ENCODE measurements at places on chromosomes 3 and 15. TPM values are rescaled to one million over a fixed set of nuclear protein-coding genes. Genes with fewer than 3 reads are reported as not detected.

DNA sequence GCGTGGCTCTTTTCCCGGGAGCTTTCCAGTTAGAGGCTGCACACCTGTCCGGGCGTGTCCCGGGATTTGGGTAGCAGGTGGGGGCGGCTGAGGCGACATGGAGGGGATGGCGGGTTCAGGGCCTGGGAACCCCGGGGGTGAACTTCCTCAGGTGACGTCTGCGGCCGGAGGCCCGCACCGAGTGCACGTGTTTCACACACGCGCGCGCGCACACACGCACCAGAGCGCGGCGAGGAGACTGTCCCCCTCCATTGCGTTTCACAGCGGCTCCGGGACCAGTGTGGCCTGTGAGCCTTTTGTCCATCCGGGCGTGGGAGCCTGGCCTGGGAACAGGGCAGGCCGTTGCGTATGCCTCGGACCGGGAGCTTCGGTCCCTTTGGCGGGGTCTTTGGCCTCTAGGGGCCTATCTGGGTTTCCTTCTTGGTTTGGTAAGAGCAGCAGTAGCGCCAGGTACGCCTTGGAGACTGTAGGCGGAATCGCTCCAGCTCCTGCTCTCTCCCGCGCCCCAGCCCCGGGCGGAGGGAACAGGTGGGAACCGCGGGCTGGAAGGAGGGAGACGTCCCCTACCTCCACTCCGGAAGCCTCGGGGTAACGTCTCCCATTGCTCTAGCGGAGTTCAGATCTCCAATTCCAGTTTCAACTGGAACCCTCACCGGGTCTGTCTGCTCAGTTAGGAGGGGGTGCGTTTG is 220.0 kb downstream of the MEIS2 start:
- peaks cover 5% of the 10 kb centered on the region for H3K4me1 ChIP-seq
- H3K27ac ChIP-seq = no peak overlapping the region
- H3K4me3 ChIP-seq = no peak overlapping the region
- H3K36me3 ChIP-seq = no peaks in the 10 kb centered on the region

DNA sequence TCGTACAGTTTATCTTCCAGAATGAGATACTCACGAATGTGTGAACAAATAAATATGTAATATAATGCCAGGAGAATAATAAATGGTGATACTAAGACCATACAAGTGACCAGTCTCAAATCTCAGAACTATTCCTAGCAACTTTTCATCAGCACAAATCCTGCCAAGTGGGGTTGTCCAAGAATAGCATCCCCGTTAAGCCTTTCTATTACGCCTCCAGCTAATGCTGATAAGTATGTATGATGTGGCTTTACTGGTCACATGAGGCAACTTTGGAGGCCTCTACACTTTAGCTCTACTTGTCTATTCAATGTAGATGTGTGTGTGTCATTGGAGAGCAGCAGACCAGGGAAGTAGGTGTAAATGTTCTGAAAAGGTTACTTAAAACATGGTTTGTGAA is 129.5 kb downstream of the KCNMB2 start:
- no peaks in the 10 kb centered on the region for H3K4me1 ChIP-seq
- no peaks in the 10 kb centered on the region for H3K27me3 ChIP-seq
- H3K27ac ChIP-seq = no peak overlapping the region
- no peak for DNase-seq
- H3K4me3 ChIP-seq = no peak overlapping the region

DNA sequence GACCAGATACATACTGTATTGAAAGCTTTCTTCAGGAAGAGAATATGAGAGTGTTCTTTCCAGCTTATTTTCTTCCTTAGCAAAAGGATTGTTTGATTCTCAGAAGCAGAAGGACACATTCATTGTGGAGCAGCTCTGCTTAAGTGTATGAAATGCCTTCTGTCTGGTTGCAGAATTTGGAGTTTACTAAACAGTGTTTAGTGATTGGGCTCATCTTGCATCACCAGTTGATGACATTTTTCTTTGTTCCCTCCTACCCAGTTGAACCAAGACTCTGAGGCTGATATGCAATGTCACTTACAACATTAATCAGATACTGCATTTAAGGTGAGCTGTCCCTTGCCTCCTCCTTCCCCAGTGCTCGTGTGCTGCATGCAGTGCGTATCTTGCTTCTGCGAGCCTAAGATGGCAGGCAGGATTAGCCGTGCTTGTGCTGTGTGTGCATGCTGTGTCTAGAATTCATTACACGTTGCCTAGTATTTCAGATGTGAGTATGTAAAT is 18.4 kb downstream of the ZBTB38 start:
- H3K4me1 ChIP-seq = peaks cover 46% of the 10 kb centered on the region
- no peak for DNase-seq
- peak overlapping the region; percentile 28 for H3K4me3 ChIP-seq
- H3K27me3 ChIP-seq = no peaks in the 10 kb centered on the region
- peak overlapping the region; percentile 73 for H3K27ac ChIP-seq
- peaks cover 62% of the 10 kb centered on the region for H3K36me3 ChIP-seq

GRCh38 chr15:93049914-93050578 is 39.0 kb downstream of the RGMA start:
- DNase-seq = no peak
- H3K4me3 ChIP-seq = no peak overlapping the region
- H3K27me3 ChIP-seq = no peaks in the 10 kb centered on the region
- no peaks in the 10 kb centered on the region for H3K36me3 ChIP-seq
- no peak overlapping the region for H3K27ac ChIP-seq
- H3K4me1 ChIP-seq = peaks cover 7% of the 10 kb centered on the region

DNA sequence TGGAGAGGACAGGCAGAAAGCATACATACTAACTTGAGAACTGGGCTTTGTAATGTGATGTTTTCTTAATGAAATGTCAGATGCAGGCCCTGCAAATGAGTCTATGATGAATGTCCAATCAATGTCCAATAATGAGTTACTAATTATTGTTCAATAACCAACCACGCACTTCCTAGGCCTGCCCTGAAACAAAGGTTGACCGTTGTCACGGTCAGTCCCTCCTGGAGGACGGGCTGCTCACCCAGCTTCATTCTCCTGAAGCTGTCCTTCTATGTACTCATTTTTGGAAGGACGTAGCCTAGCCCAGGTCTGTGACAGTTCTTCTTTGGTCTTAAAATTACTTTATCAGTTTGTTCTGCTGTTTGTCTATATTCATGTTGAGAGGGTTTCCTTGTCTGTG is 8.3 kb upstream of the PDIA5 start:
- DNase-seq = no peak
- no peaks in the 10 kb centered on the region for H3K4me1 ChIP-seq
- H3K27ac ChIP-seq = no peak overlapping the region
- no peak overlapping the region for H3K4me3 ChIP-seq
- H3K36me3 ChIP-seq = no peaks in the 10 kb centered on the region

- H3K27ac ChIP-seq = no peak overlapping the region
- no peak for DNase-seq
- H3K4me1 ChIP-seq = peaks cover 36% of the 10 kb centered on the region
- H3K27me3 ChIP-seq = no peaks in the 10 kb centered on the region
Measured at GRCh38 chr15:98746375-98747155, 98.2 kb downstream of the IGF1R start.

GRCh38 chr15:48409623-48410022 is 78.4 kb downstream of the DUT start:
- H3K27me3 ChIP-seq = no peaks in the 10 kb centered on the region
- H3K36me3 ChIP-seq = no peaks in the 10 kb centered on the region
- no peak for DNase-seq

DNA sequence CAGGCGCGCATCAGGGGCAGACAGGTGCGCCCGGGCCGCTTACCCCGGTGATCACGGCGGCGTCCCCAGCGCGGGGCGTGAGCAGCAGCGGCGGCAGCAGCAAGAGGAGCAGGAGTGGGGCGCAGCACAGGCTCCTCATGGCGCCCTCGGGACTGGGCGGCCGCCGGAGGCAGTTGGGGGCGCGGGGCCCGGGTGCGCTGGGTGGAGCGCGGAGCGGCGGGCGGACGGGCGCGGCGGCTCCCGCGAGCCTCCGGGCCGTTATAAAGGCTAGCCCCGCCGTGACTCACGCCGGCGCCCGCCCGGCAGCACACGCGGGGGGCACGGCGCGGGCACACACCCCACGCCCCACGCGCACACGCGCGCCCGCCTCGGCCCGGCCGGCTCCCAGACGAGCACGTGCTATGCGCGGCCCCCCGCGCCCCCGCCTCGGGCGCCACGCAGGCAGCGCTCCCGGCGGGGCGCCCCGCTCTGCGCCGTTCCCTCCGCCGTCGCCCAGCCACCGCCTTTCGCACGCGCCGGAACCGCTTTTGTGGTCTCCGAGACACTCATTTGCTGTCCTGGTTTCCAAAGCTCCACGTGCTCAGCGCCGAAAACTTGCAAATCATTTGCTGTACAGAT is at the start of gene PROK2:
TSS of gene PROK2 (minus strand) at position 235 of the 618 bp plus-strand sequence. CDS start at position 139, 96 bp downstream.
- H3K4me3 ChIP-seq = no peak within 1 kb of the TSS
- no peak for DNase-seq
- H3K27ac ChIP-seq = no peak within 1 kb of the TSS
- peaks cover 7% of the 10 kb centered on the region for H3K36me3 ChIP-seq

DNA sequence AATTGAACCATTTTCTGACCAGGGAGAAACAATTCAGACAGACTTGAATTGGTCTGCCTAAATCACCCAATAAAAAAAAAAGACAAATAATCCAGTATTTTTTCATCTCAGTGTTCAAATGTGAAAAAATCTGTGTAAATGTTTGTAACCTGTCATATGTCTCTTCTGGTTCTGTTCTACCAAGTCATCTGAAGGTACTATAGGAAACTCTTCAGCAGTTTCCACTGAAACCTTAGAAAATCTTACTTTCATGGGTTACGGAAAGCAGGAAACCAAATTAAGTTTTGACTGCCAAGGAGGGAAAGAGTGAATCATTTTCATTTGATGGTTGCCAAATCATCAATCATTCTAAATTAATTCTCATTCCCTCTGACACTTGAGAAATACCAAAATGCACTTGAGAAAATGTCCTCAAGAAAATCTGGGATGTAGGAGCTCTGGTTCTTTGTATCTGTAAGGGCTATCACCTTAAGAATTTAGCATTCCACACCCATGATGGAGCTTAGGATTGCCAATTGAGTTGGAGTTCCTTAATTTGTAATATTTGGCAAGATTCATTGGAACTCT is 278.2 kb upstream of the KCNH8 start:
- H3K27me3 ChIP-seq = no peaks in the 10 kb centered on the region
- H3K36me3 ChIP-seq = no peaks in the 10 kb centered on the region
- no peak overlapping the region for H3K4me3 ChIP-seq
- peaks cover 14% of the 10 kb centered on the region for H3K4me1 ChIP-seq
- peak overlapping the region; percentile 17 for H3K27ac ChIP-seq

Gene GP9
- not detected for total RNA-seq

Gene LDHAL6B
- total RNA-seq = not detected

Gene CBLB
- total RNA-seq = 43.4 TPM

Gene ETV5
- 93.0 TPM for total RNA-seq

Gene LHFPL4
- not detected for total RNA-seq

Gene CACNA2D2
- total RNA-seq = not detected

Gene SEMA6D
- total RNA-seq = 1.1 TPM

All from MCF 10A (cell line).